ENCODE measurements at places on chromosomes 2 and 18.
A peak's percentile ranks its signal among the peaks of the same experiment; 100 is the strongest.

DNA sequence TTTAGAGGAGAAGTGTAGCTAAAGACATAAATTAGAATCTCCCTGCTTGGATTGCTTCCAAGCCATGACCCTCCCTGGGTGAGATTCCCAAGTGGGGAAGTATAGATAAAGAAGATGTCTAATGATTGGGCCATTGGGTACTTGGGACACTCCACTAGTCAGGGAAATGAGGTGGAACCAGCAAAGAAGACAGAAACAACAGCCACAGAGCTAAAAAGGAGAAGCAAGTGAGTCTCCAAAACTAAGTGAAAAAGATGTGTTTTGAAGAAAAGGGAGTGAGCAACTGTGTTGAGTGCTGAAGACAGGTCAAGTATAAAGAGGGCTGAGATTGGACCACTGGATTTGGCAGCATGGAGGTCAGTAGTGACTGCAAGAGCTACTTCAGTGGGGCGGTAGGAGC, 276.7 kb upstream of the STON1 start:
- no peak for DNase-seq

- DNase-seq, result peak; percentile 81
Observed at GRCh38 chr2:240567872-240568677, at the start of gene RNPEPL1. TSS of gene RNPEPL1 (plus strand) at chr2:240568484. CDS start at chr2:240568587, 103 bp downstream.

DNA sequence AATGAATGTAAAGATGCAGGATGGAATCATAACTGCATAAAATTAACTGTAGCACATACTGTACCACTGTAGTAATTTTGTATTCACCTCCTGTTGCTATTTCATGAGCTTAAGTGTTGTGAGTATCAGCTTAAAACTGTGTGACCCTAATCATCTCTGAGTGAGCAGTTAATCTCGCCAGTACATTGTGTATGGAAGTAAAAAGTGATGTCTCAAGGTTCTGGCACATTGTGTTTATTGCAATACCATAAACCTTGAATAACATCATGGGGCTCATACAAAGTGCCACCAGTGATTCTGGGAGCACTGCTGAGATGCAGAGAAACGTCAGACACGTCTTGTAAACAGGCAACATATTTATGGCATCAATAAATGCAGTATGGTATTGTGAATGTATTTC, 124.5 kb downstream of the PMAIP1 start:
- no peak for DNase-seq

DNA sequence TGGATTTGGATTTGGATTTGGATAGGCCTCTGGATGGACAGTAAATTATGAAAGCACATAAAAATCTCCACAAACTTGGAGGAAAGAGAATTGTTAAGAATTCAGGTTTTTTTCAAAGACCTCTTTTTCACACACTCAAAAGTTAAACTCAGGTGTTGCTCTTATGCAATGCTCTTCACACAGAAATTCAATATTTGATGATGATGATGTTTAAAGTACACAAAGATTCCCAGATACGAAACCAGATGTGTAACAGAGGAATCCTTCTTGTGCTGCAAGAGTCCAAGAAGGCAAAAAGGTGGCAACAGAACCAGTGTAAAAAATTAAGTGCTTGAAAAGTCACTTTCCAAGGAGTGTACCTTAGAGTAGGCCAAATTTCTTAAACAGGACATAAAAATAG, 75.8 kb upstream of the SPATS2L start:
- DNase-seq, result no peak

GRCh38 chr2:225002656-225003045, 39.6 kb downstream of the DOCK10 start:
- DNase-seq, result no peak

GRCh38 chr2:123999681-124000080, 25.4 kb upstream of the CNTNAP5 start:
- no peak for DNase-seq

DNA sequence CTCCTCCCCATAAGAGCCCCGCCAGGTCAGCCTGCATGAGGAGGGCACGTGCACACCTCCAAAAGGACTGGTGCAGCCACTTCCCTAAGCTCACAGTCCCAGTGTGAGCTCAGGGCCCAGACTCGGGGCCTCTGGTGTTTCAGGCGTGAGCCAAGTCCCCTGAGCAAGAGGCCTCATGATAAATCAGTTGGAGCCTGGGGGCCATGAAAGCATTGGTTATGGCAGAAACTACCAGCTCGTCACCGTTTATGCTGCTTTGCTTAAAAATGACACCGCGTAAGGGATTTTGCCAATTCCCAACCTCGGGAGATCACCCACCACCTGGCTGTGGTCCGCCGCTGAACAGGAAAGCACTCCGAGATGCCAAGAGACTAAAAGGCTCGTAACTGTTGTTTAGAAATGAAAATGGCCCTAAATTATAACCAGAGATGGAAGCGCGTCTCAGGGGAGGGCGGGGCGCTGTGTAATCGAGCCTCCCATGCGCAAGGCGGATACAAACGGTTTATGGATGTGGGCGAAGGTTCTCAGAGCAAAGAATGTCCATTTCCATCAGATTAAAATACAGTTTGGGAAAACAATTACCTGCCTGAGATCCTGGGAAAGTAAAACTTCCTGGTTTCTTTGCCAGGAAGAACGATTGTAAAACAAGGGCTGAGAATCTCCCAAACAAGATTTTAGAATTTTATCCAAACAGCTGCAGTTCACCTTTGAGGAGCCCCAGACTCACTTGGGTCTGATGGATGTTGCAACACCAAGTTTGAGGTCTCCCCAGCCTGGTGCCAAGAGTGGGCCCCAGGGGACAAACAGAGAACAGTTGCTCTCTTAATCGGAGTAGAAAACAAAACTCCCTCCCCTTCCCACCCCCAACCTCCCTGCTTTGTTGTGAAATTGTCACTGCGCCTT, 141.4 kb downstream of the BCL2 start:
- no peak for DNase-seq

- DNase-seq, result no peak
Observed at GRCh38 chr2:120737340-120738101, 1.9 kb downstream of the GLI2 start.

- DNase-seq, result no peak
Observed at GRCh38 chr2:214014551-214015220, 396.2 kb upstream of the VWC2L start.

DNA sequence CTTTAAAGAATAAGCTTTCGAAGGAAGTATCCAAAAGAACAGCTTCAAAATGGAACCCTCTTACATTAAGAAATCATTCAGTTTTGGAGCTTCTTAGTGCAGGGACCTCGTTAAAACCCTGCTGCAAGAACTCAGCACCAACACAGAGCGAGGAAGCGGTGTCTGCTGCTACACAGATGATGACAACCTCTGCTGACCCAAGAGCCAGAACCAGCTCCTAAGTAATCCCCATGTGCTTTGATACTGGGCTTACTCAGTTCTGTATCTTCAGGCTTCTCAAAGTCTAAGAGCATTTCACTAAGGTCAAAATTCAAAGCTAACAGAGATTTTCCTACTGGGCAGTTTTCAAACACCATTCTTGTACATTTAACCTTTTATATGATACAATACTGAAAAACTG, 194.6 kb downstream of the STK39 start:
- no peak for DNase-seq

GRCh38 chr2:85371045-85371444, 16.5 kb downstream of the ELMOD3 start:
- DNase-seq, result no peak

- no peak for DNase-seq
Observed at GRCh38 chr2:57886161-57886786, 160.3 kb upstream of the VRK2 start.

GRCh38 chr18:48292782-48293424, 116.3 kb downstream of the ZBTB7C start:
- no peak for DNase-seq

- DNase-seq, result no peak
Observed at GRCh38 chr2:74849228-74849892, 15.4 kb downstream of the HK2 start.

DNA sequence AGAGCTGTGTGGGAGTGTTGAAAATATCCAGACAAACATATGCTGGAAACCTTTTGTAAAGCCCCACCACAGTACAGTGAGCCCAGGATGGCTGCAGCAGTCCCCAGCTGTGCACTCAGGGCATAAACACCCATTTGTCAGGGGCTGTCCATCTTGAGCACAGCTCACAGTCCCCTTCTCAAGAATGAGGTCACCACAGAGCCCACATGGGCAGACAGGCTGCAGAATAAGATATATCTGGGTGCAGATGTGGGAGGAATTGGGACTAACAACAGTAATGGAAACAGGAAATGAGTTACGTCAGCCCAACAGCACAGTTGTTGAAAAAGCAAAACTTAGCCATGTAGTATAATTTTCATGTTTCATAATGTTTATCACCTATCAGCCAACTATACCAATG, 219.6 kb downstream of the ETAA1 start:
- no peak for DNase-seq

- DNase-seq, result no peak
Observed at GRCh38 chr18:9961041-9961440, 47.2 kb downstream of the VAPA start.

GRCh38 chr2:60882971-60883753, 1.8 kb downstream of the REL start:
- DNase-seq, result no peak

DNA sequence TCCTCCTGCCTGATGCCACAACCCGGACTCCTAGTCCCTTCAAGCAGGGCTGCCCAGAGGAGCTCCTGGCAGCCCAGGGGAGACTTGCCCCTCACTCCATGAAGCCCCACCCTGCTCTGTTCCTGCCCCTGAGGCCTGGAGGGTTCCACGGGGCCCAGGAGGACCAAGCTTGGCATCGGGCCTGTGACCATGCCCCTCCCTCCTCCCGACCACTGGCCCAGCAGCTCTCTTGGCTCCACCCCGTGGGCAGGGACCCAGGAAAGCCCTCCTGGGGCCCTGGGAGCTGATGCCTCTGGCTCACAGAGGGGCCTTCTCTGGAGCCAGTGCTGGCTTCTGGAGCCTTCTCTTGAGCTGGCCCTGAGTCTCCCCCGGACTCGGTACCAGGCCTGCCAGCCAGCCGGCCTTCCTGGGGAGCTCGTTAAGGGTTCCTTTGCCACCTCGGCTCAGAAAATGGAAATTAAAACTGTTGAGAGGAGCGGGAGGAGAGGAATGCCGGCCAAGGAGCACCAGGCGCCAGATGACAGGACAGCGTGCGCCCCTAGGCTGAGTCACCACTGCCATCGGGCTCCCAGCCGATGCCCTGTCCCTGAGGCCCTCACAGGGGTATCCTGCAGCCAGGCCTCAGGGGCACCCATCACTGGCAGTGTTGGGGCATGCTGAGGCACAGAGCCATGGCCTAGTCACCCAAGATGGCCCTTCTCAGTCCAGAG, 40.6 kb upstream of the SNED1 start:
- DNase-seq, result no peak

- DNase-seq, result no peak
Observed at GRCh38 chr18:24259869-24260641, 121.2 kb downstream of the CABYR start.

GRCh38 chr2:27756544-27757498, 14.7 kb upstream of the MRPL33 start:
- no peak for DNase-seq

GRCh38 chr2:162566666-162567065, 222.7 kb downstream of the GCA start:
- no peak for DNase-seq

GRCh38 chr2:29400930-29401653, 285.9 kb downstream of the CLIP4 start:
- DNase-seq, result no peak

DNA sequence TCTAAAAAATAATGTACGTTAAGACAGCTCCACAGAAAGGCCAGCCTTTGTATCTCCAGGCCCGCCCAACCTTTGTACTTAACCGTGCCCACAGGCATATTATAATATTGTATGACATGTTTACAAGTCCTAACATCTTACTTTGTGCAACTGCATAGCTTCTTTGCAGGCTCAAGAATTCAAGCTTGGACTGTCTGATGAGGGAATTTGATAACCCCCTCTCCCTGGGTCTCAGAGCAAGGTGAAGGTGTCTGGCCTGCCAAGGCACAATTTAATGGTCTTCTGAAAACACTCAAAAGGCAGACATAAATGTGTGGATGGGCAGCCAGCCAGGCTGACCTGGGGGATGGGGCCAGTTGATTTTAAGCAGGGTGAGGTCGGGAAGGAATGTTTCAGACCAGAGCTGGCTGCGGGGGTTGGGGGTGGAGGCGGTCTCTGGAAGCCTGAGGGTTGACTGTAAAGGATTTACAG, 732.7 kb upstream of the FANCL start:
- DNase-seq, result no peak

GRCh38 chr2:158932131-158932645, 36.3 kb upstream of the TANC1 start:
- no peak for DNase-seq

DNA sequence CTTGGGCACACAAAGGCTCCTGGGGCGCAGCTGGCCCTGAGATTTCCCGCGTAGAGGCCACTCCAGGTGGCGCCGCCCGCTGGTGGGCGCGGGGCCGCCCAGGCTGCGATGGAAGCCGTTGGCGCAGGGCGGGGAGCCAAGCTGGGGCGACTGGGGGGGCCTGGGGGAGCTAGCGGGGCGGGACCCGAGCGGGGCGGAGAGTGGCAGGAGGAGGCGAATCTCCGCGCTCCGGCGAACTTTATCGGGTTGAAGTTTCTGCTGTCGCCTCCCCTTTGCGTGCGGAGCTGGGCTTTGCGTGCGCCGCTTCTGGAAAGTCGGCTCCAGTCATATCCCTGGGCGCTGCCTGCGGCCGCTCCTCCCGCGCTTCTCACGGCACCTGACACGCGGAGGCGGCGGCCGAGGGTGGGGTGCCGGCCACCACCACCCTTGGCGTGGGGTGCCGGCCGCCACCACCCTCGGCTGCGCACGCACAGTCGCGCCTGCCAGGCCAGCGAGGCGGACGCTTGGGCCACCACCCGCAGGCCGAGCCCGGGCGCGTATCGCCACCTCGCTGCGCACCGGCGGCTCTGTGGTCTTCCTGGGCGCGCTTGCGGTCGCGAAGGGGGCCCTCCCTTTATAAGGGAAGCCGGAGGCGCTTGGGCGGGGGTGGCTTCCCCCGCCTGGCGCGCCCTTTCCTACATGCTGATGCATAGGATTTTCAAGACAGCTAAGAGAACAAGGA, 919 bp upstream of the CYP1B1 start:
- DNase-seq, result peak; percentile 52

- no peak for DNase-seq
Observed at GRCh38 chr2:229022652-229023051, 248.4 kb downstream of the PID1 start.

- no peak for DNase-seq
Observed at GRCh38 chr18:24427484-24427883, 1.0 kb downstream of the IMPACT start.

DNA sequence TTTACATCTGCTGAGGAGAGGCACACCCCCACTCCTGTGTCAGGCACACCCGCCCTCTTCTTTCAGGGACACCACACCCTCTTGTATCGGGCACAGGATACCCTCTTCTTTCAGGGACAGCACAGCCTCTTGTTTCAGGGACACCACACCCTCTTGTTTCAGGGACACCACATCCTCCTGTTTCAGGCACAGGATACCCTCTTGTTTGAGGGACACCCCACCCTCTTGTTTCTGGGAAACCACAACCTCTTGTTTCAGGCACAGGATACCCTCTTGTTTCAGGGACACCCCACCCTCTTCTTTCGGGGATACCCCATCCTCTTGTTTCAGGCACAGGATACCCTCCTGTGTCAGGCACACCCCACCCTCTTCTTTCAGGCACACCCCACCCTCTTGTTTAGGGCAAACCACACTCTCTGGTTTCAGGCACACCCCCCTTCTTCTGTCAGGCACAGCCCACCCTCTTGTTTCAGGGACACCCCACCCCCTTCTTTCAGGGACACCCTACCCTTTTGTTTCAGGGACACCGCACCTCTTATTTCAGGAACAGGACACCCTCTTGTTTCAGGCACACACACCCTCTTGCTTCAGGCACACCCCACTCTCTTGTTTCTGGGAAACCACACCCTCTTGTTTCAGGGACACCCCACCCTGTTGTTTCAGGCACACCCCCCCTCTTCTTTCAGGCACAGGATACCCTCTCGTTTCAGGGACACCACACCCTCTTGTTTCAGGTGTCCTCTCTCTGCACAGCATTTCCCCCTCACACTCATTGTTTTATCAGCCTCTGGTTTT, 96.2 kb downstream of the TPO start:
- DNase-seq, result no peak

Measured in frontal cortex (tissue), 4 donors.